Stimulated activated CD8-positive, alpha-beta memory T cell treated with anti-CD3 and anti-CD28 coated beads, Interleukin-7, amount 100 ng/mL, for 1 hour (primary cell): ENCODE measurements at places on chromosomes 13 and 19.

- no peak for DNase-seq
Observed at GRCh38 chr13:30170569-30170968, 136.8 kb downstream of the KATNAL1 start.

DNA sequence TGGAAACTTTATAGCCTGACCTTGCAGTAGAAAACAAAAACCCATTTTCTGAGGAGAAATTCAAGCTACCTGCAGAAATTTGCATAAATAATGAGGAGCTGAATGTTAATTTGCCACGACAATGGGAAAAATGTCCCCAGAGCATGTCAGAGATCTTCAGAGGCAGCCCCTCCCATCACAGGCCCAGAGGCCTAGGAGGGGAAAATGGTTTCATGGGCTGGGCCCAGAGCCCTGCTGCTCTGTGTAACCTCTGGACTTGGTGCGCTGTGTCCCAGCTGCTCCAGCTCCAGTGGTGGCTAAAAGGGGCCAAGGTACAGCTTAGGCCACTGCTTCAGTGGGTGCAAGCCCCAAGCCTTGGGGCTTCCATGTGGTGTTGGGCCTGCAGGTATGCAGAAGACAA is 257.9 kb downstream of the NHLRC3 start:
- no peak for DNase-seq

- DNase-seq, result no peak
Observed at GRCh38 chr19:55538132-55538531, 1.2 kb upstream of the SBK2 start.

DNA sequence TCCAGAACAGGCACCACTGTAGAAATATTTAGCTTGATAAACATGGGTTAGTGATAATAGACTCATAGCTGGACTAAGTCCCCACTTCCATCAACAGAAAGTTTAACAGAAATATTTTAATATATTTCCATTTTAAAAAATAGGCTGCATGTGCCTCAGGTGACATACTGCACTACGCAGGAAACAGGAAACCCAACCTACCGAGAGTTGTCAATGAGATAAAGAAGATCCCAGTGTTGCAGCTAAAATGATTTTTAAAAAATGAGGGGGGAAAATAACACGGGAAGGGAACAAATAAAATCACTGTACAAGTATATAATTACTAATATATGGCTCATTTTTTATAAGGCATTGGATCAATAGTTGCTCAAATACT is 154.8 kb downstream of the TBC1D4 start:
- no peak for DNase-seq

DNA sequence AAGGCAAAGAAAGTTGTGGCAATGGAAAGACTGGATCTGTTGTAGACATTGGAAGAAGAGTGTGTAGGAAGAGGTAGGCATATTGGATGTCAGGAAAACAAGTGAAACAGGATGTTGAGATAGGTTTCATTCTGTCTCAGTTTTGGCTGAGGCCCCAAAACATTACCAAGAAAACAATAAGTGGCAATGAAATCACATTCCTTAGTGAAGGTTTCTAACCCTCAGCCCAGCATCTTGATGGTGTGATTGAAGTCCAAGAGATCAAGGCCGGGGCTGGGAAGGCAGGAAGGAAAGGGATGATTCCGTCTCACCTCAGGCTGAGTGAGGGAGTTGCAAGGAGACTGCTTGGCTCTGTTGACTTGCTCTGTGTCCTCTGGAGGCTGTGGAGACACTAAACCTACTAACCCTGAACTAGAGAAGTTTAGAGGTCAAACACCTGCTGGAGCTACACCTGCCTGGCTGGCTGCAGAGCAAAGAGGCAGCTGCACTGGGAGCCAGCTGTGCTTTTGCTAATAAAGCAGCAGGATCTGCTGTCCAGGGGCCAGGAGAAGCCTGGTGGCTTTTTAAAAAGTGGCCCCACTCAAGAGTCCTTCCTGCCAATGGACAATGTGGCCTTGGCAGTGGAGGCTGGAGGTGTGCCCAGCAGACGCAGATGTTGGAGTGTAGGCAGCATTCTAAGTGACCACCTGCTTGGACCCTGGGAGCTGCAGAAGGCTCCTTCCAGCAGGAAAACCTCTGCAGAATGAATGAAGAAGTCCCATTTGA is 53.6 kb downstream of the DGKH start:
- DNase-seq, result no peak

- no peak for DNase-seq
Observed at GRCh38 chr13:102687520-102687919, 7.3 kb downstream of the METTL21C start.

DNA sequence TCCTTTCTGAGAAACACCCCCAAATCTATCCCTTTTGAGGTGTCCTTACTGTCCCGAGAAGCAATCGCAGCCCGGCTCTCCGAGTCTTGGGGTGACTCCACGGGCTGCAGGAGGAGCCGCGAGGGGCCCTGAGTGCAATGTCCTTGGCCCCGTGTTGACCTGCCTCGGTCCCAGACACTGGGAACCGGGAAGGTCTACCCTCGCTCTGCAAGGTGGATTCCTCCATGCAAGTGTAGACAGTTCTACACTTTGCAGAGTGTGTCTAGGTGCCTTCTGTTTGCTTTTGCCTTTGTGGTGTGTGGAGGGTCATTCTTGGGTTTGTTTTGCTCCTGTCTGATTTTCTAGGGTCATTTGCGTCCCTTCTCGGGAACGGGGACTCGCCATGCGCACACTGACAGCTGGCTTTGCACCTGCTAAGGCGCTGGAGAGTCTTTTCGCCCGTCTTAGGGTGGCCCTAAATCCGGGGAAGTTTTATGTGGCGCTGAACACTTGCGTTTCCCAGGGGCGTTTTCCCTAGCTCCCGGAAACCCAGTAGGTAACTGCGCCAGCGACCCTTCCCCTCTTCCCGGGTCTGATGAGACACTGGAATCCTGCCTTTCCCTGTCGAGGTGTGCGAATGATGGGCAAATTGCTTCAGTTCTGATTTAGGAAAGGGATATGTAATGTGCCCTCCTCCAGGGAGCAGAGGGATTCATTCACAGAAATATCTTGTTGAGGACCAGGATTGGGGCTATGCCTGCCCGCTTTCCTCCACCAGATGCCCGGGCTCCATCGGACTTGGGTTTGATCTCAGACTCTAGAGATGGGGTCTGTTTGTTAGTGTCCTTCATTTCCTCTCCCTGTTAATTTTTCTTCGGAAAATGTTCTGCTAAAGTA is 755 bp downstream of the SERTM1 start:
- DNase-seq, result no peak

- no peak for DNase-seq
Observed at GRCh38 chr19:1399079-1399478, 2.3 kb downstream of the GAMT start.

GRCh38 chr13:41054212-41054877 is 7.0 kb upstream of the WBP4 start:
- no peak for DNase-seq

- no peak for DNase-seq
Observed at GRCh38 chr13:107865318-107865575, 350.1 kb downstream of the LIG4 start.

DNA sequence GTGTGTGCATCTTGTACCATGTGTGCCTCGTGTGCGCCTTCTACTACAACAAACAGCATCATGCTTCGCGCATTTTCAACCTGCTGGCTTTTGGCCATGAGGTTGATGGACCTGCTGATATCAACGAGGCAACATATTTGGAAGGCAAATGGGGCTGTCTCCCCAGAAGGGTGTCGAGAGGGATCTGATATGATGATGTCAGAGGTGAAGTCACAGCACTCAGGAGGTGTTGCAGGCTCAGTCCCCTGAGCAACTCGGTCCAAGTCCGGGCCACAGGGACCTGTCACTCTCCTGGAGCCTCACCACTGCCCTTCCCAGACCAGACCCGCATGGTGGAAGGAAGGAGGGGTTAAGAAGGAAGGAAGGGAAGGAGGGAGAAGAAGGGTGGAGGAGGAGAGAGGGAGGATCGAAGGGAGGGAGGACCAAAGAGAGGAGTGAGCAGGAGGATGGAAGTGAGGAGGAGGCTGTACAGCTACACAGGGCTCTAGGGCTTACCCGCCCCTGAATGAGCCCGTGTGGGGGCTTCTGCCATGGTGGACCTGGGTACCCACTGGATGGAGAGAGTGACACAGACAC is 6.7 kb upstream of the C13orf46 start:
- no peak for DNase-seq

DNA sequence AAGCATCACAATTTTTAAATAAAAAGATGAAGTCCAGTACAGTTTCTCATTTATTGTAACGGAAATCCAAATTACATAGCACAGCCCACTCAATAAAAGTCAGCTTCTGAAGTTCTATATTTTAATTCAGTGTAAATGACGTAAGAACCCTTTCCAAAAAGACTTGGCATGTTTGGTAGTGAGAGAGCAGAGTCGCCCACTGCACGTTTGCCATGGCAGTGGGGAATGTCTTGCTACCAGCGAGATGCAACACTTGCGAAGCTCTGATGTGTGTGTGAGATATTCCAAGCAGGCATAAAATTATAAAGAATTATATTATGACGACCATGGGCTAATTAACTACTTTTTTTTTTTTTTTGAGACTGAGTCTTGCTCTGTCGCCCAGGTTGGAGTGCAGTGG is 190.1 kb downstream of the SLC7A1 start:
- no peak for DNase-seq

DNA sequence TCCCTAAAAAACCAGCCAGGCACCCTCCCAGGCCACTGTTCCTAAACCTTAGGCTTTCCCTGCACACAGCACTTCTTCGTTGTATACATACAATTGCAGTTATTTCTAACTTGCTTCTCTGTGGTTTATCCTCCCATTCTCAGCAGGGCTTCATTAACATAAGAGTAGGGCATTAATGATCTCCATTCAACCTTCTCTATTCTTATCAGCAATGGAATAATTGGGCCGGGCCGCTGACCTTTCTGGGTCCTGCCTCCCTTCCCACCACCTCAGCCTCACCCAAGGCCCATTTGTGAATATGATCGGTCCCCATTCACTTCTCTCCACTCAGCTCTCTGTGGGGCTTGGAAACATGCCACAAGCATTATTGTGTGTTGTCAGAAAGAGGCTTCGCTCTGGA is 184.2 kb downstream of the SUCLA2 start:
- no peak for DNase-seq

DNA sequence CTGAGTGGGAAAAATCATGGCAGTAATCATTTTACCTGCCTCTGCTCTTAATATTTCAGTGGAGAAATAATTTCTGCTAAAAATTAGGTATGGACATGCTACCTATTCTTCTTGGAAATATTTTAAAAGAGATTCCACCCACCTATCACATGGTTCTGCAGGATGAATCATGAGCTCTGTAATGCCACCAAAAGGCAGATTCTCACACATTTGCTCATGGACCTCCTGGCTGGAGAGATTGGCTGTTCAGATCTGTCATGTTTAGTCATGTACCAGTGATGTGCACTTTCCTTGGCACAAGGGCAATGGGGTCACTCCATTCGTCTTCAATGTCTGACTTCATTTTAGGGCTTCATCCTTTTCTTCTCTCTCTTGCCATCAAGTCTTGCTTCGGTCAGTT is 101.8 kb upstream of the MBNL2 start:
- no peak for DNase-seq

- no peak for DNase-seq
Observed at GRCh38 chr13:64457976-64458375, 2772.2 kb downstream of the PCDH9 start.

GRCh38 chr19:48841571-48841970 is 5.3 kb upstream of the HSD17B14 start:
- no peak for DNase-seq

DNA sequence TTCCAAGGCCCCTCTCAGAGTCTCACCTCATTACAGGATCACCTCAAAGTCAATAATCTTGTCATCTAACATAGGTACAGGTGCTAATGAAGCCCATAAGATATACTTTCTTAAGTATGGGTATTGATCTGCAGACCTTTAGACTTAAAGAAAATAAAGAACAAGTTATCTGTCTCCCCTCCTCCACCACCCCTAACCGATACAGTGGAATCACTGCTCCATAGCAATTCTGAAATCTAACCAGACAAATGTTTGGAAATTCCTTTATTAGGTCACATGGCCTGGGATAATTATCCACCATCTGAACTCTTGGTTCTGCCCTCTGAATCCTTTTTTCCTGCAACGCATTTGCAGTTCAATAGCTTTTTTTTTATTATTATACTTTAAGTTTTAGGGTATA is 4.5 kb upstream of the ZNF470 start:
- DNase-seq, result no peak

DNA sequence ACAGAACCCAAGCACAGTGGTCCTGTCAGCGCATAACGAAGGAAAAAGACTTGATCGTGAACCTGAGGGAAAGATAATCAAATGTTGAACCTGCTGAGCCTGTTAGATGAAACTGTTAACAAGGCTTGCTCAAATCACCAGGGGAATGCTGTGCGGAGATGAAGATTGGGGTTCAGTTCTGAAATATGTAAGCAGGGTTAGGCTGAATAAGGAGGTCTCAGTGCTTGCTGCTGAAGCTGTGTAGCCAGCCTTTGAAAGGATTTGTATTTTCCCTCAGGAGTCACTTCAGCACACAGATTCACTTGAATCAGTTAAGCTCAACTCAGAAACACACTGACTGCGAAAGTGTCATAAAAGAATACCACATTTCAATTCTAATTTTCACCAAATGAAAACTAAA is 793.5 kb downstream of the OLFM4 start:
- DNase-seq, result no peak

DNA sequence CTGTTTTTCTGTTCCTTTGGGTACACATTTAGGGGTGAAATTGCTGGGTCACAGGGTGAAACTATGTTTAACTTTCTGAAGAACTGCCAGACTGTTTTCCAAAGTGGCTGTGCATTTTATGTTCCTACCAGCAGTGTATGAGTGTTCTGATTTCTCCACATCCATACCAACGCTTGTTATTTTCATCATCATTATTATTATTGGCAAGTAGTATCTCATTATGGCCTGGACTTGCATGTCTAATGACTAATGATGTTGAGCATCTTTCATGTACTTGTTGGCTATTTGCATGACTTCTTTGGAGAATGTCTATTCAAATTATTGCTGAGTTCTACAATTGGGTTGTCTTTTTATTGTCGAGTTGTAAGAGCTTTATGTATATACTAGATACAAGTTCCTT is 321.8 kb upstream of the HTR2A start:
- no peak for DNase-seq

DNA sequence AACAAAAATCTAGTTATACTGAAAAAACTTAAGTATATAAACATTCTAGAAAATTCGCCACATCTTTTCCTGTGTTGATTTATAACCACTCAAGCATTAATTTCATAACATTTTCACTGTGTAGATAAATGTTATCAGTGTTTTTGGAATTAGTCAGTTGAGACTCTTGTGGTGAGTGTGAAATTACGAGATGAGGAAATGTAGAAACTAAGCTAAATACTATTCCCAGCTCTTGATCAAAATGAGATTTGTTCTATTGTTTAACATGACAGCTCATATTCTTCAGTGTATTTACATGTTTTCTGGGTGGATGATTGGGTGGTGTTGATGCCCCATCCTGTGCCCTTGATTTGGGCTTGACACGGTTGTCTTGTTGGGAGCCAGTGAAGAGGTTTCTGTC is 406.8 kb downstream of the DACH1 start:
- DNase-seq, result no peak

- DNase-seq, result no peak
Observed at GRCh38 chr19:31627620-31628365, 278.6 kb upstream of the TSHZ3 start.

- no peak for DNase-seq
Observed at GRCh38 chr13:76738616-76739015, 147.6 kb downstream of the KCTD12 start.

- no peak for DNase-seq
Observed at GRCh38 chr19:9836021-9836420, 903 bp downstream of the PIN1 start.
